ENCODE measurements at places on chromosomes 3 and 15.

GRCh38 chr3:128404276-128405068, 62.2 kb downstream of the DNAJB8 start:
- DNase-seq: no peak

GRCh38 chr3:171446801-171447578, 13.2 kb downstream of the TNIK start:
- DNase-seq: no peak

- DNase-seq: no peak
These were observed 3.0 kb downstream of the CCR9 start for GRCh38 chr3:45889337-45889736.

DNA sequence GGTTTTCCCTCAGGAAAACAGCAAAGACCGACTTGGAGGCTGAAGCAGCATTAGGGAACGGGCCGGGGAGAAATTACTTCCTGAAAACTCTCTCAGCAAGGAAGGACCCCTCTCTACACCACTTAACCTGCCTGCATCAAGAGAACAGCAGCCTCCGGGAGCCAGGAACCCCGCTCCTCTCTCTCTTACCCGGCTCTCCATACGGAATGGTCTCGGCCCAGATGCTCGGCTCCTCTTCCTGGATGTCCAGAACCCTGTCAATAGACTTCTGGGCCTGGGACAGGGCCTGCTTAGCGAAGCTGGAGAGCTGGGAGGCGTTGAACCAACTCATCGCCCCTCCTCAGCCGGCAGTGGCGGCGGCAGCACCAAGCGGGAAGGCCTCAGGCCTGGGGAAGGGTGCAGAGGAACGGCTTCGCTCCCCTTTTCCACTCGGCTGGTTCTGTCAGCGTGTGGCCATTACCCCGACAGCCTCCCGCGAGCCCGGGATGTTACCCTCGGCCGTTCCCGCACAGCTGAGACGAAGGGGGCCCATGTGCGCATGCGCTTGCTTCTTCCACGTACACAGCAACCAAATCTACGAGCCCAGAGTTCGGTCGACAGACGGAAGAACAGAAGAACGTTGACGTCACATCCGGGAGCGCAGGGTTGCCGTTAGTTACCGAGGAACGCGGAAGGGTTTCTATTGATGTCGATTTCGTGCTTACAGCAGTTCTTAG, at the start of gene TMF1:
TMF1 (minus strand) TSS at position 578 of the 716 bp plus-strand sequence; CDS start at position 331, 247 bp downstream.
- DNase-seq: peak; percentile 98

DNA sequence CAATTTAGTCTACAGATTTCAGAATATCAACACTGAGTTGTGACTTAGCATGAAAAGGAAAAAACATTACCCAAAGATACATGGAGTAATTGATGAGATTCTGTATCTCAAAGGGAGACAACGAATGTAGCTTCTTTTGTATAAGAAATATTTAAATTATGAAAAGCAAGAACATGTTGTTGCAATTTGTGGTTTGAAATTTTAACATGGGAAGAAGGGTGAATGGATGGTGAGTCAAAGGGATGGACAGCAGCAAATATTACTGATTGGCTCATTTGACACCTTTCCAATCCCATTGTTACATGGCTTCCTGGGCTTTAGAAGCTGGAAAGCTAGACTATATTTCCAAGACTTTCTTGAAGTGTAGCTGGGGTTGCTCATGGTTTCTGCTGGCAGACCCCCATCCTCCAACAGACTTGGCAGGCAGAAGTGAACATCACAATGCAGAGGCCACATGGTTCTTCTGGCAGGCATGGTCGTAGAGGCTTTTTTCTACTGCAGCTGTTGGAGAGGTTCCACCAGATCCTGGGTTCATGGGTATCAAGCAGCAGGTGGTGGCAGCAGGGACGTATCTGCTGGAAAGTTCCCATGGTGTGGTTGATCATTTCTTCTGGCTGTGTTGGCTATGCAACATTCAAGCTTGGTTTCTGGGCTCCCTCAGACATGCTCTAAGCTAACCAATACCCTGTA, 47.2 kb upstream of the KPNA4 start:
- DNase-seq: no peak

- DNase-seq: no peak
These were observed 48.4 kb downstream of the KY start for GRCh38 chr3:134602440-134602814.

DNA sequence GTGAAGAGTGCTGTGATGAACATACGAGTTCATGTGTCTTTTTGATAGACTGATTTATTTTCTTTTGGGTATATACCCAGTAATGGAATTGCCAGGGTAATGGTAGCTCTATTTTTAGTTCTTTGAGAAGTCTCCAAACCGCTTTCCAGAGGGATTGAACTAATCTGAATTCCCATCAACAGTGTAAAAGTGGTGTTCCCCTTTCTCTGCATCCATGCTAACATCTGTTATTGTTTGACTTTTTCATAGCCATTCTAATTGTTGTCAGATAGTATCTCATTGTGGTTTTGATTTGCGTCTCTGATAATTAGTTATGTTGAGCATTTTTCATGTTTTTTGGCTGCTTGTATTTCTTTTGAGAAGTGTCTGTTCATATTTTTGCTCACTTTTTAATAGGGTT, 54.8 kb upstream of the UTS2B start:
- DNase-seq: no peak

- no peak for DNase-seq
These were observed 14.9 kb downstream of the CBLB start for GRCh38 chr3:105853801-105854432.

DNA sequence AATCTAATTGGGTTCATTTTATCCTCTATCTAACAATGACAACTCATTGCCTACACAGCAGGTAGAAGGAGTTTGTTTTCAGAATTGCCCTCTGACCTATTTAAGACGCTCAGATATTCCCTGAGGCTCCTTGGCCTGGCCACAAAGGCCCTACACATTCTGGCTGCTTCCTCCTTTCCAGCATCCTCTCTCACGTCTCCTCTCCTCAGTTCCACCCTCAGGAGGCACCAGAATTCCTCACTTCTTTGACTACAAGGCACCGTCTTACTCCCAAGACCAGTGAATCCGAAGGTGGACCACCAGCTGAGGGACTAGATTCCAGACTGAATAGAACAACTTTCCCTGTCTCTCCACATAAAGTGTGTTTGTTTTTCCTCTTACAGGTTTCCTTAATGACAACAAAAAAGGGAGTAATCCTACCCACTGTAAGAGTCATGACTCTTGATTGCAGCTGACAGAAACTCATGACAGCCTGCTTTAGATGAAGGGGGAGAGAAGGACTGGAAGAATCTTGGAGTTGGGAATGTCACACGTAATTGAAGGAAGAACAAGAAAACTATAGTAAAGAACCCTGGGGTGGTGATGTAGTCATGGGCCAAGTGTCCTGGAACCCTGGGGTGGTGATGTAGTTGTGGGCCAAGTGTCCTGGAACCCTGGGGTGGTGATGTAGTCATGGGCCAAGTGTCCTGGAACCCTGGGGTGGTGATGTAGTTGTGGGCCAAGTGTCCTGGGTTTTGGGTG, 22.0 kb upstream of the MUC20 start:
- no peak for DNase-seq

GRCh38 chr3:50154840-50155490, at the start of gene SEMA3F:
Gene SEMA3F (plus strand): TSS chr3:50155324. CDS start chr3:50159623, 4,299 bp downstream.
- DNase-seq: peak; percentile 68

- DNase-seq: no peak
These were observed 46.7 kb downstream of the IGF2BP2 start for GRCh38 chr3:185778094-185778493.

DNA sequence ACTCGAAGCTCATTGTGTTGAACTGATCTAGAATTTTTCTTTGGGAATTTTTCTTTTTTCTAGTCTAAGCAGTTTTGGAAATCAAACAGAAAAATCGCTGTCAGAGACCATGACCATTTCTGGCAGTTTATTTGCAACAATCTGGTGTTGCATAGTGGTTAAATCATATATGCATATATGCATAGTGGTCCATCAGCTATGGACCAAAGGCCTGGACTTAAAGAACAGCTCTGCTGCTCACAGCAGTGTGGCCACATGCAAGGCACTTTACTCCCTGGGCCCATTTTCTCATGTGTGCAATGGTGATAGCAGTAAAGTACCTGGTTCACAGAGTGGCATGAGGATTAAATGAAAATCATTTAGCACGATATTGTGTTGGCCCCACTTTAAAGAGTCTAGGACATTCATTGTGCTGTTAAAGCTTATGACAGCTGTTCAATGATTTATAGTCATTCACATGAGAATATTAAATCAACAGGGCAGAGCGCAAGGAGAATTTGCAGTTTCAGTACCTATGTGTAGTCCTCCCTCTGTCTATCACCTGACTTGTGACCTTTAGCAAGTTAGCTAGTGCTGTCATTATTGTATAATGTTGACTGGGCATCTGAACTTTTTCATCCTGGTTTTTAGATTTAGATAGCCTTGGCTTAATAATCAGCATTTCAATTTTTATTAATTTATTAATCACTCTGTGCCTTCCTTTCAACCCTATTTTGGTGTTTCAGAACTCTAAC, 46.4 kb downstream of the BLM start:
- no peak for DNase-seq

DNA sequence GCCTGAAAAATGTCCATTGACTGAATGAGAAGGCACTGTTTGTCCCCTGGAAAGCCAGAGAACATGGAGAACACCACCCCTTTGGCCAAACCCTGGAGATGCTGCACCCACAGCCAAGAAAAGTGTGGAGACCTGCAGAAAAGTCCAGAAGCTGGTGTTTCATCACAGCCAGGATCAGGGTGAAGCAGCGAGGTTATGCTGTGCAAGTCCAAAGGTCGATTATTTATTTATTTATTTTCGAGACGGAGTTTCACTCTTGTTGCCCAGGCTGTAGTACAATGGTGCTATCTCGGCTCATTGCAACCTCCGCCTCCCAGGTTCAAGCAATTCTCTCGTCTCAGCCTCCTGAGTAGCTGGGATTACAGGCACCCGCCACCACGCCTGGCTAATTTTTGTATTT, 5.5 kb upstream of the CTSH start:
- no peak for DNase-seq

- DNase-seq: no peak
These were observed 49.5 kb downstream of the CMC1 start for GRCh38 chr3:28290863-28291300.

DNA sequence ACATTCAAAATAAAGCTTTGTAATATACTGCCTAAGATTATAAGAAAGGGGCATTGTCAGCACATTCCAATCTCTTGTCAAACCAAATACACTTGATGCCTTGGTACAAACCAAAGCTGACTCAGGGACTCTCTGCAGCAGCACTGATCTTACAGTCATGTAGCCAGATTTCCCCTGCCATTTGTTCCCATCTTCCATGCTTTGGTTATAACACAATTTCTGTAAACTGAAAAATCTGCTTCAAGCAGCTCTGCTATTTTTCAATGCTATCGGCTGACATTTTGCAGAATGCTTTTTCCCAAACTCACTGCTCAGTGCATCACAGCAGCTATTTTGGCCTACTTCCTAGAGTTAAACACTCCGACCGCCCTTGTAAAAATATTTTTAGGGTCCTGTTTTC, 18.2 kb downstream of the PLOD2 start:
- no peak for DNase-seq

GRCh38 chr15:62691008-62691407, 351.5 kb upstream of the TPM1 start:
- DNase-seq: no peak

GRCh38 chr15:92092289-92093105, 239.0 kb downstream of the SLCO3A1 start:
- DNase-seq: no peak

DNA sequence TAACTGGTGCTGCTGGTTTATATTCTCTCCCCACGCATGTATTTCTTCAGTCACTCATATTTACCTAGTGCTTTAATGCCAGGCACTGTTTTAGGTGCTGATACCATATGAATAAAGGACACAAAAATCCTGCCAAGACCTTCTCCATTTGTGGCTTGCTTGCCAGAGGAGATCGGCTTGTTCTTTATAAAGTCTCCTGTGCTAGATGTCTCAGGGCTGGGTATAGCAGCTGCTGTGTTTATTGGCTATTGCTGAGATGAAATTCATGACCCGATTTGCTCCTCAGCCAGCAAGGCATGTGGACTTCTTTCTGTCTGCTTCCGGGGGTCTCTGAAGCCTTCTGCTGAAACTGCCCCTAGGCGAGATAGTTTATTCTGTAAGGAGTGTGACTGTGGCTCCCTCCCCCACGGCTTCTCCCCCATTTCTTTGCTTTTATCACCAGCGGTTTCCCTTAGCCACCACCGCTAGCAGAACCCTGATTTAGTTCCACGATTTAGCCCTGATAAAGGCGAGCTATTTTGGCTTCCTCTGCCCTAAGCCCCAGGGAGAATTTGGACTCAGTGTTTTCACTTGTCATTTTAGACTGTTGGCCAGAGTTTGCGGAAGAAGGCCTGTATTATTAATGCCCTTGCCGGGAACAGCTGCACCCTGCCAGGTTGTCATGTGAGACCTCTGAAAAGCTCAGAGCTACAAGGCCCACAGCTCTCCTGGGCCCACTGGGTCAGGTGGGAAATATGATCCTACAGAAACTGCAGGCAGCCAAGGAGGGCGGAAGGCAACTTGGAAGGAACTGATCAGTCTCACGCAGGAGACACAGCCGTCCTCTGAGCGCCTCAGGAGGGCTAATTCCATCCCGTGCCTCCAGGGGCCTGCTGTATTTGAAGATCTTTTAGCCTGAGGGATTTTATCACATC, 46.8 kb downstream of the ST6GAL1 start:
- peak; percentile 43 for DNase-seq

GRCh38 chr3:107942244-107942643, 148.6 kb downstream of the CD47 start:
- DNase-seq: no peak

DNA sequence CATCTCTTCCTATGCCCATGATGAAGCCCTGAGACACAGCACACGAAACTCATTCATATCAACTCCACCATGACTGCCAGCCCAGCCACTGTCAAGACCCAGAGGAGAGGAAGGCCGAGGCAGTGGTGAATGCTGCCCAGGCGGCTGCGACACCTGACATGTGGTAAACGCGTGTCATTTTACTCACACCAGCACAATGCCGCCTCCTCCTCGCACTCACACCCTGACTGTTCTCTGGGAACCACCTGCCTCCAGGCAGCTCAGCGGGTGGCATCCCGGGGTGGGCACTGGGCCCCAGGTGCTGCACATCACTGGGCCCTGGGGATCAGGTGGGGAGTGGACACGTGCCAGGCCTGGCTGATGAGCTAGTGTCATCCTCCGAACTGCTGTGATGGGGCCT, 21.5 kb downstream of the KLHL25 start:
- no peak for DNase-seq

- DNase-seq: no peak
These were observed 1.6 kb downstream of the BOC start for GRCh38 chr3:113212844-113213375.

- DNase-seq: no peak
These were observed 150.7 kb downstream of the FNDC3B start for GRCh38 chr3:172189987-172190603.

DNA sequence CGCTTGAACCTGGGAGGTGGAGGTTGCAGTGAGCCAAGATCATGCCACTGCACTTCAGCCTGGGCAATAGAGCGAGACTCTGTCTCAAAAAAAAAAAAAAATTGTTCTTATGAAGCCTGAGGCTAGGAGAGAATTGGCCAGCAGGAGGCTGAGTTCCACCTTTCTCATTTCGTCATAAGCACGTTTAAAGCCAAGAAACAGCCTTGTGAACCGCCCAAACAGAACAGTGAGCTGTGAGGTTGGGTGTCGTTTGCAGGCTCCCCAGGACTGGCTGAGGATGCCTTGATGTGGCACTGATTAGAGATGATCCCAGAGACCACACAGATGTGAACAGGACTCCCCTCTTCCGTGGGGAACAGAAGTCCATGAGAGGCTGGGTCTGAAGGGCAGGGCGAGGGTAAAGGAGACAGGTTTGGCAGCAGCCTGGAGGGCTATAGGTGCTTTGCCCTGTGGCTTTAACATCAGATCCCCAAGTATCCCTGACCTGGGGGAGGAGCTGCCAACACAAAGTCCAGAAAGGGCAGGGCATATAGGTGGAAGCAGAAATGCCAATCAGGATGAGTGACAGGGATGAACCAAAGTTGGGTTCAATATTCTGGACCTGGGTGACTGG, 52.9 kb downstream of the CLEC3B start:
- DNase-seq: no peak
